ENCODE measurements at places on chromosomes 1 and 21. TPM values are rescaled to one million over a fixed set of nuclear protein-coding genes. Genes with fewer than 3 reads are reported as not detected.

DNA sequence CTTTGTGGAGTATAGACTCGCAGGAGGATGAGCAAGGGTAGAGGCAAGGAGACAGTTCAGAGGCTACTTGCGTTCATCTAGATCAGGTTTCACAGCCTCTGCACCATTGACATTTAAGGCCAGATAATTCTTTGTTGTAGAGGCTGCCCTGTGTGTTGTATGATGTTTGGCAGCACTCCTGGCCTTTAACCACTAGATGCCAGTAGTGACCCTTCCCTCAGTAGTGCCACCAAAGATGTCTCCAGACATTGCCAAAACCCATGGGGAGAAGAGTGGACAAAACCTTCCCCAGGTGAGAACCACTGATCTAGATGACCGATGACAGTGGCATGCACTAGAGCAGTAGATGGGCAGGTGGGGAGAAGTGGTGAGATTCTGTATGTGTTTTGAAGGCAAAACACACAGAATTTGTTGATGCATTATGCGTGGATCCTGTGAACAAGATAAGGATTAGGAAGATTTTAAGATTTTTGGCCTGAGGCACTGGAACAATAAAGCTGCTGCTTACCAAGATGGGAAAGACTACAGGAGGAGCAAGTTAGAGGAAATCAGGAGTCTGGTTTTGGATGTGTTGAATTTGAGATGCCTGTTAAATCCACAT is 9.9 kb upstream of the COG2 start:
- no peaks in the 10 kb centered on the region for H3K36me3 ChIP-seq
- peaks cover 4% of the 10 kb centered on the region for H3K27me3 ChIP-seq
- no peaks in the 10 kb centered on the region for H3K4me1 ChIP-seq
- H3K4me3 ChIP-seq, result no peak overlapping the region
- no peak for DNase-seq

DNA sequence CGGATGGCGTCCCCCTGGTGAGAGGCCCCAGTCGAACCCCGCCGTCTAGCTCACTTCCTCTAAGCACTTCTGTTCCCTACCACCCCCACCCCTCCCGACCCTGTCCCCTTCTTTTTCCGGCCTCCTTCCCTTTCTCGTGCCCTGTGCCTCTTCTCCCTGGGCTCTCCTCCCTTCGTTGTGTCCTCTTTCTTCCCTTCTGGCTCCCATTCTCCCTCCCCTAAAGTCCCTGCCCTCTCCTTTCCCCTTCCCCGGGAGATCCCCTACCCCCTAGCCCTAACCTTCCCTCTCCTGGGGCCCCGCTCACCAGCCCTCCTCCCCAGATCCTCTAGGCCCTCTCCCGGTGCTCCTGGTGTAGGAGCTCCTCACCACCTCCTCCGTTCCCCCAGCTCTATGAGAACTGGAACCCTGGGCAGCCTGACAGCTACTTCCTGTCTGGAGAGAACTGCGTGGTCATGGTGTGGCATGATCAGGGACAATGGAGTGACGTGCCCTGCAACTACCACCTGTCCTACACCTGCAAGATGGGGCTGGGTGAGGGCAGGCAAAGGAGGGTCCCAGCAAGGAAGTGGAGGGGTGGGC is 15.9 kb downstream of the BCAN start:
- no peak overlapping the region for H3K4me3 ChIP-seq
- peak; percentile 18 for DNase-seq
- peaks cover 46% of the 10 kb centered on the region for H3K4me1 ChIP-seq
- no peak overlapping the region for H3K27ac ChIP-seq
- no peaks in the 10 kb centered on the region for H3K36me3 ChIP-seq

GRCh38 chr1:34597877-34598514 is 156.9 kb upstream of the GJB5 start:
- DNase-seq, result peak; percentile 5
- no peak overlapping the region for H3K27ac ChIP-seq
- H3K36me3 ChIP-seq, result no peaks in the 10 kb centered on the region
- H3K27me3 ChIP-seq, result peaks cover 2% of the 10 kb centered on the region
- H3K4me1 ChIP-seq, result no peaks in the 10 kb centered on the region
- no peak overlapping the region for H3K4me3 ChIP-seq

DNA sequence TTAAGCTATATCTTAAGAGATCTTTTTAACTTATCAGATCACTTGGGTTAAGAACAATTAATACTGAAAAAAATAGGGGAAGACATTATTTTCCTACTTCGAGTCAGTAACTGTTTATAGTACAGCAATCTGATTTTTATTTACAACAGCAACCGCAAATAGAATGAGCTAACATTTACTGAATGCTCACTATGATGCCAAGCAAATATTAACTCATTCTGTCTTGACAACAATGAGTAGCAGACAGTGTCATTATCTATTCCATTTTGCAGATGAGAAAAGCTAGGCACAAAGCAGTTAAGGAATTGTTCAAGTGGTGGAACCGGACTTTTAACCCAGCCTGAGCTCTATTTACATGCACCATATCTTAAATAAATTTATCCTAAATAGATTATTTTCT is 273.7 kb downstream of the NTNG1 start:
- H3K4me1 ChIP-seq, result no peaks in the 10 kb centered on the region
- no peak overlapping the region for H3K4me3 ChIP-seq
- H3K36me3 ChIP-seq, result no peaks in the 10 kb centered on the region
- DNase-seq, result no peak
- H3K27ac ChIP-seq, result no peak overlapping the region

ITSN1 gene
- total RNA-seq, result 53.2 TPM

DNA sequence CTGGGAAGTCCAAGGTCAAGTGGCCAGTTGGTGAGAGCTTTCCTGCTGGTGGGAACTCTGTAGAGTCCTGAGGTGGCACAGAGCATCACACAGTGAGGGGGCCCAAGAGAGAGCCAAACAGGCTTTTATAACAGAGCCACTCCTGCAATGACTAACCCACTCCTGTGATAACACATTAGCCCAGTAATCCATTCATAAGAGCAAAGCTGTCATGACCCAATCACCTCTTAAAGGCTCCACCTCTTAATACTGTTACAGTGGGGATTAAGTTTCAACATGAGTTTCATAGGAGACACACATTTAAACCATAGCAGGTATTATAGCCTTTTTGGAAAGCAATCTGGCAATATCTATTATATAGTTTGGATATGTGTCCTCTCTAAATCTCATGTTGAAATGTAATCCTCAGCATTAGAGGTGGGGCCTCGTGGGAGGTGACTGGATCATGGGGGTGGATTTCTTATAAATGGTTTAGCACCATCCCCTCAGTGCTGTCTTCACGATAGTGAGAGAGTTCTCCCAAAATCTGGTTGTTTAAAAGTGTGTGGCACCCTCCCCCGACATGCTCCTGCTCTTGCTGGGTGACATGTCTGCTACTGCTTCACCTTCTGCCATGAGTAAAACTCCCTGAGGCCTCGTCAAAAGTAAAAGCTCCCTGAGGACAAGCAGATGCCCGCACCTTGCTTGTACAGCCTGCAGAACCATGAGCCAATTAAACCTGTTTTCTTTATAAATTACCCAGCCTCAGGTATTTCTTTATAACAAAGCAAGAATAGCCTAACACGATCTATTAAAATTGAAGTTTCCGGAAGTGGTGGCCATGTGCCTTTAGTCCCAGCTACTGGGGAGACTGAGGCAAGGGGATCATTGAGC is 64.5 kb downstream of the CD58 start:
- H3K27ac ChIP-seq, result no peak overlapping the region
- no peak for DNase-seq
- no peak overlapping the region for H3K4me3 ChIP-seq
- no peaks in the 10 kb centered on the region for H3K36me3 ChIP-seq
- no peaks in the 10 kb centered on the region for H3K27me3 ChIP-seq
- peaks cover 35% of the 10 kb centered on the region for H3K4me1 ChIP-seq

- no peak overlapping the region for H3K4me3 ChIP-seq
- H3K4me1 ChIP-seq, result no peaks in the 10 kb centered on the region
- no peak overlapping the region for H3K27ac ChIP-seq
- DNase-seq, result no peak
Observed at GRCh38 chr1:11471473-11471872, 7.5 kb upstream of the DISP3 start.

DNA sequence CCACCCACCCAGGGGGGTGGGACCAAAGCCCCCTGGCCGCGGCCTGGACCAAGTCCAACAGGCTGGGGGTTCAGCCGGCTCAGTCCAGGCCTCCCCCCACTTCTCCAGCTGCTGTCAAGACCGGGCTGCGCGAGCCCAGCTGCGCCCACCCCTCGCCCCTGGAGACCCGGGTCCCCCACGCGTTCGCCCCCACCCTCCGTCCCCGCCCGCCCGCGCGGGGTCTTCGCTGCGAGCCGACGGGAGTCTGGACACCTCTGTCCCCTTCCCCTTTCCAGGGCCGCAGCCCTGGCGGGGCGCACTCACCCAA is 253 bp downstream of the RAP1GAP start:
- DNase-seq, result no peak
- no peaks in the 10 kb centered on the region for H3K36me3 ChIP-seq
- peaks cover 59% of the 10 kb centered on the region for H3K27me3 ChIP-seq
- H3K4me3 ChIP-seq, result no peak overlapping the region

DNA sequence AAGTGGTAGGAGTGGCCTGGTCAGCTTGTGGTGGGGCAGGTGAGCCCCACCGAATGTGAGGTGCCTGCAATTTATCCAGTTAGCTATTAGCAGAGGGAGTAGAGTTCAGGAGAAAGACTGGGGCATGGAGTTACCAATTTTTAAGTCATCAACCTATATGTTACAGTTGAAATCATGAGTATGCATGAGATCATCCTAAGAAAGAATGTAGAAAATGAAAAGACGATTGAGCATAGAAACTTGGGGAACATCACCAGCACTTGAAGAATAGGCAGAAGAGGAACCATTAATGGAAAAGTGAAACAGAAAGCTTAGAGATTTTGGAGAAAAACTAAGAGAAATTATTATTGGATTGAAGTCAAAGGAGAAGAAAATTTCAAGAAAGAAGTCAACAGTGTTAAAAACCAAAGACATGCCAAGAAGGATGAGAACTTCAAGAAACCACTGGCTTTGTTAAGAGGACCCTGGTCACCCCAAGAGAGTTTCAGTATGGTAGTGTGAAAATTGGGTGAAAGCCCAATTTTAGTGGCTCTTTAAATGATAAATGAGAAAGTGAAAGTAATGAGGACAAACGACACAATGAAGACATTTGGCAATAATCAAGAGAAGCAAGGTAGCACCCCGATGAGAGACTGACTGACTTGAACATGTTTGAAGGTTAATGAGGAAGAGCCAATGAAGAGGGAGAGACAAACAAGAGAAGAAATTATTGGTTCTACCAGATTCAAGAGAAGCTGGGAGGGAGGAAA is 36.7 kb downstream of the DNASE2B start:
- H3K36me3 ChIP-seq, result no peaks in the 10 kb centered on the region
- H3K4me3 ChIP-seq, result no peak overlapping the region
- no peaks in the 10 kb centered on the region for H3K27me3 ChIP-seq
- peak overlapping the region; percentile 4 for H3K27ac ChIP-seq

DNA sequence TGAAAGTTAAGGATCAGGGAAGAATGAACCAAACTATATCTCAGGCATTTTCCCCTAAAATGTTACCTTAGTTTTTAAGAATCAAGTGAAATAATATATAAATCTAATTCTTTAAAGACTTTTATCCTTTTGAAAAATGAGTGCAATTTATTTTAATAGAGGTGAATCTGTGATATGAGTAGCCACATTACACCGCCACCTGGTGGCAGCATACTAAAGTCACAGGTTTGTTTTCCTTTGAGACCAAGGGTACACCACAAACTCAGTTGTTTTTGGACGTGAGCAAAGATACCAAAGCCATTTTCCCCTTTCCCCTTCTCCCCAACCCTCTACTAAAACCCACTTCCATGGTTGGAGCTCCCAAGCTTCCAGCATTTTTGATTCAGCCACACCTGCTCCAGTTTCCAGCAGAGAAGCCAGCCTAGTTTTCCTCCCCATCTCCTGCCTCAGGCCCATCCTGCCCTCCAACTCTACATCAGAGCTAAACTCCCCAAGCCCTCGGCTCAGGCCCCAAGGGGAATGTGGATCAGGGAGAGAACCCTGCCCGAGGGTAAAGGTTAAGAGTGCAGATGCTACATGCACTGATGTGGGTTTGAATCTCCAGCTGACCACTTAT is 22.9 kb upstream of the LDLRAP1 start:
- peak; percentile 24 for DNase-seq
- no peaks in the 10 kb centered on the region for H3K4me1 ChIP-seq
- no peak overlapping the region for H3K4me3 ChIP-seq
- H3K27me3 ChIP-seq, result no peaks in the 10 kb centered on the region

PTPN7 gene
- not detected for total RNA-seq

GRCh38 chr1:51607681-51608095 is 9.2 kb upstream of the OSBPL9 start:
- H3K4me3 ChIP-seq, result no peak overlapping the region
- peaks cover 6% of the 10 kb centered on the region for H3K4me1 ChIP-seq
- H3K36me3 ChIP-seq, result no peaks in the 10 kb centered on the region
- DNase-seq, result no peak
- no peak overlapping the region for H3K27ac ChIP-seq
- H3K27me3 ChIP-seq, result no peaks in the 10 kb centered on the region

DNA sequence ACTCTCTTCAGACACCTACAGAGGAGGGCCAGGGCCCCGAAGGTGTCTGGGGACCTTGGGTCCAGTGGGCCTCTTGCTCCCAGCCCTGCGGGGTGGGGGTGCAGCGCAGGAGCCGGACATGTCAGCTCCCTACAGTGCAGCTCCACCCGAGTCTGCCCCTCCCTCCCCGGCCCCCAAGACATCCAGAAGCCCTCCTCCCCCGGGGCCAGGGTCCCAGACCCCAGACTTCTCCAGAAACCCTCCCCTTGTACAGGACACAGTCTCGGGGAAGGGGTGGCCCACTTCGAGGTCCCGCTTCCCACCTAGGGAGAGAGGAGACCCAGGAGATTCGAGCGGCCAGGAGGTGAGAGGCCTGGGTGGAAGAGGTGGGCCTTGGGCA is 3.7 kb downstream of the ADAMTSL4 start:
- DNase-seq, result no peak
- H3K27ac ChIP-seq, result no peak overlapping the region
- no peak overlapping the region for H3K4me3 ChIP-seq
- peaks cover 16% of the 10 kb centered on the region for H3K4me1 ChIP-seq
- no peaks in the 10 kb centered on the region for H3K27me3 ChIP-seq
- no peaks in the 10 kb centered on the region for H3K36me3 ChIP-seq

GRCh38 chr1:88867743-88868521 is 23.4 kb downstream of the GTF2B start:
- peak overlapping the region; percentile 24 for H3K27ac ChIP-seq
- H3K4me3 ChIP-seq, result no peak overlapping the region
- H3K36me3 ChIP-seq, result peaks cover 11% of the 10 kb centered on the region
- H3K27me3 ChIP-seq, result no peaks in the 10 kb centered on the region

PRR9 gene
- total RNA-seq, result not detected

GRCh38 chr1:185073725-185074124 is 28.4 kb downstream of the RNF2 start:
- DNase-seq, result peak; percentile 58
- H3K27ac ChIP-seq, result peak overlapping the region; percentile 41
- H3K4me1 ChIP-seq, result peaks cover 26% of the 10 kb centered on the region
- no peaks in the 10 kb centered on the region for H3K27me3 ChIP-seq
- H3K4me3 ChIP-seq, result no peak overlapping the region
- H3K36me3 ChIP-seq, result peaks cover 10% of the 10 kb centered on the region

GRCh38 chr1:166920561-166921475 is 44.8 kb upstream of the TADA1 start:
- no peaks in the 10 kb centered on the region for H3K27me3 ChIP-seq
- DNase-seq, result no peak
- H3K4me3 ChIP-seq, result no peak overlapping the region

- no peak for DNase-seq
- no peaks in the 10 kb centered on the region for H3K4me1 ChIP-seq
- peaks cover 3% of the 10 kb centered on the region for H3K27me3 ChIP-seq
- H3K4me3 ChIP-seq, result no peak overlapping the region
Observed at GRCh38 chr1:85015826-85016225, 18.9 kb upstream of the MCOLN2 start.

- peaks cover 10% of the 10 kb centered on the region for H3K36me3 ChIP-seq
- H3K27ac ChIP-seq, result no peak overlapping the region
- no peak overlapping the region for H3K4me3 ChIP-seq
- DNase-seq, result no peak
- H3K27me3 ChIP-seq, result no peaks in the 10 kb centered on the region
Observed at GRCh38 chr1:89850844-89851415, 30.1 kb downstream of the LRRC8D start.

AMY1C gene
- not detected for total RNA-seq

RPE65 gene
- total RNA-seq, result not detected
